Activated T-cell treated with anti-CD3 and anti-CD28 coated beads, Interleukin-2, amount 50 U/mL, for 72 hours (primary cell): ENCODE measurements at places on chromosomes 6 and 20. TPM values are rescaled to one million over a fixed set of nuclear protein-coding genes. Genes with fewer than 3 reads are reported as not detected.
A peak's percentile ranks its signal among the peaks of the same experiment; 100 is the strongest.

DNA sequence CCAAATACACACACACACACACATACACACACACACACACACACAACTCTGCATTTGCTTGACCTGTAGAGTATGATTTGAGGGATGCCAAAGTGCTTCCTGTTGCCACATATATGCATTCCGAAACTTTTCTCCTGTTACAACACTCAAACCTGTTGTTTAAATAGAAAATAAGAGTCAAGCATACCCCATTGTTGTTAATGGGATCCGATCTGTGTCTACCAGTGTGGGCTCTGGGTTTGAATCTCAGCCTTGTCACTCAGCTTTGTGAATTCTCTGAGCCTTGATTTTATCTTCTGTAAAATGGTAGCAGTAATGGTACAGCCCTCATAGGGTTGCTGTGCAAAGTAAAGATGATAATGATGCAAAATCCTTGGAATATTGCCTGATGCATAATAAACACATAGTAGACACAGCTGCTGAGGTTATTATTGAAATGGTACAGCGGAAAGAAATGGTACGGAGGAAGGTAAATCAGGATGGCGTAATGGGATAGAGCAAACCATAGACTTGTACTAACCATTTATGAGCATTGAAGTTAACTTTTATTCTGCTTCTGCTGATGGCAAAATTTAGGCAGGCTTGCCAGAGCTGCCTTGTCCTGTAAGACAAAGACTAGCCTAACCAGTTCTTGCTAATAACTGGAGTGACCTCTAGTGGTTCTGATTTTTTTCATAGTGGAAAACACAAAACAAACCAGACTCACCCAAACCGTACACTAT lies 113.5 kb upstream of the PHACTR1 start:
- no peak overlapping the region for H3K27ac ChIP-seq
- no peak overlapping the region for H3K4me3 ChIP-seq
- H3K27me3 ChIP-seq, result peaks cover 43% of the 10 kb centered on the region
- DNase-seq, result no peak

- DNase-seq, result no peak
- H3K4me3 ChIP-seq, result no peak overlapping the region
- H3K4me1 ChIP-seq, result no peaks in the 10 kb centered on the region
- H3K27ac ChIP-seq, result no peak overlapping the region
- peaks cover 10% of the 10 kb centered on the region for H3K27me3 ChIP-seq
These were observed 202.3 kb downstream of the THBS2 start for GRCh38 chr6:169051371-169051770.

- no peak for DNase-seq
- H3K27me3 ChIP-seq, result no peaks in the 10 kb centered on the region
- no peak overlapping the region for H3K27ac ChIP-seq
- H3K36me3 ChIP-seq, result no peaks in the 10 kb centered on the region
- no peaks in the 10 kb centered on the region for H3K4me1 ChIP-seq
- H3K4me3 ChIP-seq, result no peak overlapping the region
These were observed 251.0 kb upstream of the TCF21 start for GRCh38 chr6:133637874-133638273.

DNA sequence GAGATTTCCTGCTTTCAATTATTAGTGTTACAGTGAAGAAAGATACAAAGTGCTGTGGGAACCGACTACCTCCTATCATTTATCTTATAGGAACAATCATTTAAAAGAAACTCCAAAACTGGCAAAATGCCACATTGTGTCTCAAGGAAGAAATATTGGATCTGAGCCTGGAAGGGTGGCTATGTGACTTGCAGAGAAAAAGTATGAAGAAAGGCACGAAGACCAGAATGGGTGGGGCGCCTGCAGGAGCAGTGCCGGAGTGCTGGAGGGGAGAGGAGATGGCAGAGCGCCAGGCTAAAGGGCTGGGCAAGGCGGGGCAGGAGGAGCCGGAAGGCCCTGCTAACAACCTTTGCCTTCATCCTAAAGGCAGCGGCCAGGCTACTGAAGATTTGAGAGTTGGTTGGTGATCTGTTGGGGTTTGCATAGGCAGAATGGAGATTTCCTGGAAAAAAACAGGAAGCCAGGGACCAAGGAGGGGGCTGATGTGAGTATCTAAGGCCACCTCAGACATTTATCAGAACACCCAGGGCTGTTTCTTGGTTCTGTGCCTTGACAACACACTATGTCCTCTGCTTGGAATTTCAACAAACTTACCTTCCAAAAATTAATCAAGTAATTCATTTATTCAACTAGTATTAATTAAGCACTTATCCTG lies 125.6 kb downstream of the MAFB start:
- H3K4me1 ChIP-seq, result no peaks in the 10 kb centered on the region
- H3K27ac ChIP-seq, result no peak overlapping the region
- H3K27me3 ChIP-seq, result no peaks in the 10 kb centered on the region
- H3K36me3 ChIP-seq, result no peaks in the 10 kb centered on the region
- no peak overlapping the region for H3K4me3 ChIP-seq

DNA sequence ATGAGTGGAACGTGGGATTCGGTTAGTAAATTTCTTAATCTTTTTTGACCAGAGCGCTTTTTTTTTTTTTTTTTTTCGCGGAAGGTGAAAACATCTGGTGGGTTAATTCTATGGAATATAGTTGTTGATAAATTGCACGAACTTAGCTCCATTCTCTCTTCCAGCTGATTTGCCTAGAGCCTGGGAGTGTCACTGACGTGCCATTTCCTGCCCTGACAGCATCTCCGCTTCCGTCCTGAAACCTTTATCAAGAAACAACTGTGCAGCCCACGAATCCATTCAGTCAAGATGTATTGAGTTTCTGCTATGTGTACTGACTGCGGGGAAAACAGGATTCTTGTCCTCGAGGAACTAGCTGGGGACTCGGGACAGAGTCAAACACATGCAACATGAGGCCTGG lies 59.5 kb upstream of the TGM3 start:
- no peaks in the 10 kb centered on the region for H3K4me1 ChIP-seq
- H3K36me3 ChIP-seq, result no peaks in the 10 kb centered on the region
- H3K4me3 ChIP-seq, result no peak overlapping the region

DNA sequence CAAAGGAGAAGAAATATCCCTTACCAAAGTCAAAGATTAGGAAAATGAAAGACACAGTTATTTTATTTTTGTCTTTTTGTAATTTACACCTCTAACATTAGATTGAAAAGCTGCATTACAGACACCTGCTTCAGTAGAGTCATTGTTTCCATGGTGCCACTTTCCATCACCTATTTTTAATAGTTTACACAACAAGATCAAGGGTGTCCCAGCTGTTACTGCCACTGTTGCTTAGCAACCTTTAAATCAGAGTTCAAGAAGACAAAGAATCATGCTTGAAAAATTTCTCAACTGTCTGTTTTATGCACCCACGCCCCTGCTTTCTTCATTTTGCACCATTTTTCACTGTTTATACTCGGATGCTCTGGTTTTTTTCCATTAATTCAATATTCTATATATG lies 668.2 kb upstream of the GJE1 start:
- no peak overlapping the region for H3K4me3 ChIP-seq
- no peak for DNase-seq
- H3K27ac ChIP-seq, result peak overlapping the region; percentile 60
- no peaks in the 10 kb centered on the region for H3K36me3 ChIP-seq
- no peaks in the 10 kb centered on the region for H3K27me3 ChIP-seq
- peaks cover 12% of the 10 kb centered on the region for H3K4me1 ChIP-seq

- peaks cover 40% of the 10 kb centered on the region for H3K4me1 ChIP-seq
- peak overlapping the region; percentile 64 for H3K27ac ChIP-seq
- DNase-seq, result peak; percentile 51
- peak overlapping the region; percentile 18 for H3K4me3 ChIP-seq
These were observed 3.5 kb downstream of the PIGT start for GRCh38 chr20:45419188-45420091.

DNA sequence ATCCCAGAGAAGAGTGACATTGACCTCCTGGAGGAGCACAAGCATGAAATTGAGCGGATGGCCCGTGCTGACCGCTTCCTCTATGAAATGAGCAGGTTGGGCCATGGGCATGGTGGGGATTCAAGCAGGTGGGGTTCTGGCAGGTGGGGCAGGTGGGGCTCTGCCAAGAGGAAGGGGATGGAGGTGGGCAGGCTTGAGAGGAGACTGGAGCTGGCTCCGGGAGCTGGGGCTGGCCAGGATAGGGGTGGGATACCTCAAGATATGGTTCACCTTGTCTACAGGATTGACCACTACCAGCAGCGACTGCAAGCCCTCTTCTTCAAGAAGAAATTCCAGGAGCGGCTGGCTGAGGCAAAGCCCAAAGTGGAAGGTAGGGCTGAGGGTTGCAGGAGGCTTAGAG lies 42.9 kb downstream of the MOCS1 start:
- no peaks in the 10 kb centered on the region for H3K27me3 ChIP-seq
- H3K4me3 ChIP-seq, result no peak overlapping the region
- H3K27ac ChIP-seq, result no peak overlapping the region
- no peak for DNase-seq
- H3K36me3 ChIP-seq, result no peaks in the 10 kb centered on the region

- H3K4me3 ChIP-seq, result no peak overlapping the region
- H3K27ac ChIP-seq, result no peak overlapping the region
These were observed 2.8 kb downstream of the AHCY start for GRCh38 chr20:34300256-34300806.

- H3K4me1 ChIP-seq, result no peaks in the 10 kb centered on the region
- no peak overlapping the region for H3K4me3 ChIP-seq
- H3K27ac ChIP-seq, result no peak overlapping the region
- DNase-seq, result no peak
- peaks cover 12% of the 10 kb centered on the region for H3K27me3 ChIP-seq
- H3K36me3 ChIP-seq, result peaks cover 2% of the 10 kb centered on the region
These were observed 151.5 kb upstream of the SALL4 start for GRCh38 chr20:51953731-51954340.

- no peak overlapping the region for H3K27ac ChIP-seq
- no peaks in the 10 kb centered on the region for H3K36me3 ChIP-seq
- no peak overlapping the region for H3K4me3 ChIP-seq
- no peak for DNase-seq
- no peaks in the 10 kb centered on the region for H3K4me1 ChIP-seq
- no peaks in the 10 kb centered on the region for H3K27me3 ChIP-seq
These were observed 143.9 kb downstream of the GRM4 start for GRCh38 chr6:34001706-34002621.

GRCh38 chr20:57866250-57867106 lies 156.7 kb upstream of the PMEPA1 start:
- DNase-seq, result no peak
- no peak overlapping the region for H3K27ac ChIP-seq
- no peak overlapping the region for H3K4me3 ChIP-seq
- H3K4me1 ChIP-seq, result peaks cover 15% of the 10 kb centered on the region

The LPIN3 gene
- total RNA-seq, result 2.6 TPM

The RSPO3 gene
- not detected for total RNA-seq

The OOEP gene
- 0.77 TPM for total RNA-seq

The ADA gene
- 26.7 TPM for total RNA-seq
